ENCODE measurements at places on chromosomes 5 and 9.

GRCh38 chr9:78640728-78641127, 343.8 kb downstream of the PSAT1 start:
- no peak for DNase-seq

- no peak for DNase-seq
Measured at GRCh38 chr9:8208465-8208864, 408.9 kb upstream of the DMAC1 start.

DNA sequence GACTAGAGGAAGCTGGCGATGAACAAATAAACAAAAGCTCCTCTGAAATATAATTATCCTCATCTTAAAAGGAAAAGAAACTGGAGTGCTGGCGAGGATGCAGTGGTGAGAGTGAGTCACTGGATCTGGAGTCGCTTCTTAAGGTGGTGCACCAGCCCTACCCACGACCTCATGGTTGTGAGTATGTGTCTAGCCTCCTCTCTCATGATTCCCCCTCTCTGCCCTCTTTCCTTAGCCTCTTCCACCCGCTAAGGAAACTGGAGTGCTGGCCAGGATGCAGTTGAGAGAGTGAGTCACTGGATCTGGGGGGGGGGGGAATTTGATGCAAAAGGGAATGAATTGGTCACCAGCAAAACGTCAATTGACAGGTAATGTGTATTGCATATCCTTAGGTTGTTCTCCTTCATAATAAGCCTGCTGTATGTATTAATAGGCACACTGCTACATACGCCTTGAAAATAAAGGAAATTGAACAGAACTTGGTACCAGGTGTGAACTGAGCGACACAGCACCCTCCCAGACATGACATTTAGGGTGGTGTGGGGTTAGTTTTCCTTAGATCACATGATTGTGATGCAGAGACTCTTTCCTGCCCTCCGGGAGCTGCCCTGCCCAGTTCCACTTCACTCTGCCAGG, 36.3 kb upstream of the EBF1 start:
- no peak for DNase-seq

DNA sequence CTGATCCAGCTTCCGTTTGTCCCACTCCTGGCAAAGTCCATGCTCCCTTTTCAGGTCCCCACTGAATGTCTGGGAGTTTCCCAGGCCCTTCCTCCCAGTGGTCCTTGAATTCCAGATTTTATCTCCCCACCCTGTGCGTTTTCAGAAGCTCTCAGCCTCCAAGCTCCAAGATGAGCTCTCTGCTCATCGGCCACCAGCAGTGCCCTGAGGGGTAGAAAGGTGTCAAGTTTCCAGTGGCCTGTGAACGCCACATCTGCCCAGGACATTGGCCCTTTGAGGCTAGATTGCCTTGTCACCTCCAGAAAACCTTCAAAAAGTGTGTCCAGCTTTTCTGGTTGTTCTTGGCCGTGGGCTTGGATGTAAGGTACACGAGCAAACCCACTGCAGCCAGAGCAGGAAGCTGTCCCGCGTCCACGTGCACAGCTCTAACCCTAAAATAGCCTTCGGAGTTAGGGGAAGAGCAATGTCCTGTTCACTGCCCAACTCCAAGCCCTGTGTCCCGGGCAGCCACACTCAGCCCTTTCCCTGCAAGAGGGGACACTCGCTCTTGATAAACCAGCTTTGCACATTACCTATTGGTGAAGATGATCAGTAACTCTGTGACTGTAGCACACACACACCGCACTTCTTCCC, 10.9 kb upstream of the LRRC14B start:
- no peak for DNase-seq

DNA sequence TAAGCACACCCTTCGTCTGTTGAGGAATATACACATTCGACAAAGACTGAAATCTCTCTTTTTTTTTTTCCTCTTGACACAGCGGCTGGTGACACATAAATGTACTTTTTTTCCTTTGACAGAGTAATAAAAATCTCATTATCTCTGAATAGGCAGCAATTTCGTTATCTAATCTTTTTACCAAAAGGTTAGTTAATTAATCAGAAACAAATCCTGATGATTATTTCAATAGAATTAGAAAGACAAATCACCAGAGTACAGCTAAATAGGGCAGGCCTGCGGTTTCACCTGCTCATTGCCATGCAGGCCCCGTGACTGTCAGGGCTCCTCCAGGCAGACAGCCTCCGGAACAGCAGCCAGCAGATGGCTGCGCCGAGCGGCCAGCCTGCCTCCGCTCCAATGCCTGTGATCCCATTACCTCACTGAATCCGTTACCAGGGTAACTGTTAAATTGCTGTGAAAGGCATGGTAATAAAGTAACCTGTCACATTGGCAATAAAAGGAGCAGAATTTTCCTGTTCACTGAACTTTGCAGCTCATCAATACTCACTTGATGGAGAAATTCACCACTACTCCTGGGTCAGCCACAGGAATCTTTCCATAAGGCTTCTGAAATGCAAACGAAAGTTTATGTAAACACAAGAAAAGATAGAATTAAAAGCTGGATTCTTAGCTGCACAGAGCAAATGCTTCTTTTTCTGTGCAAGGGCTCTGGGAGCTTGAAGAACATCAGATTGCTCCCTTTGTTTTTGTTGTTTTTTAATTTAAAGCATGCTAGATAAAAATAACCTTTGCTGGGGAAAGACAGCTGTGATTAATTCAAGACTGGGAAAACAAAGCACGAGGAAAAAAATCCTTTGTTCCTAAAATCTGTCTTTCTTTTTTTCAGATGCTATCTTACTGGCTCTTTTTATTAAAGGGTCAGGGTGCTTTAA, 666.4 kb upstream of the ZNF608 start:
- peak; percentile 86 for DNase-seq

GRCh38 chr5:111676466-111676865, 80.5 kb downstream of the NREP start:
- no peak for DNase-seq

DNA sequence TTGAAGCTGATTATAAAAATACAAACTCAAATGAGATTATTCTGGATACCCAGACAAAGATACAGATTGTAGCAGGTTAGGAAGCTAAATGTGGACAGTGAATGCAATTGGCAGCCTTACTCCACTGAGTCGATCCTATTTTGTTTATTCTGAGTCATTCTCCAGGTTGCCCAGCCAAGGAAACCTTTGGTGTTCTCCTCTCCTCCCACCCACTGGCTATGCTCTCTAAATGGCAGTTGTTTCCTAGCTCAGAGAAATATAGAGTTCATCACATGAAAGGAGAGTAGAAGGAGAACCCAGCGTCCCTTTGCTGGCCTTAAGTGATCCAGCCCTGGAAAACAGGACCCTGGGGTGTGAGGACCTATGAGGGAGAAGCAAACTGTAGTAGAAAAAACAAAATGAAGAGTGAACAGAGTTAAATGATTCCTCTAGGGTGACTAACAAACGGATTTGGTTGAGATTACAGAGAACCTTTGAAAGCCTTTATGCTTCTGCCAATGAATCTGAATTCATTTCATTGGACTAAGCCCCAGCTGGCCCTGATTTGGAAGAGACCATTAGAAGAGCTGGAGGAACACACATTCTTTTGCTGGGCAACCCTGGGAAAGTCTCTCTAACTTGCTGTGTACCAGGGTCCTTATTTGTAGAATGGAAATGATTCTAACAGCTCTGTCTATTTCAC, 95.1 kb downstream of the BRINP1 start:
- DNase-seq, result peak; percentile 49

DNA sequence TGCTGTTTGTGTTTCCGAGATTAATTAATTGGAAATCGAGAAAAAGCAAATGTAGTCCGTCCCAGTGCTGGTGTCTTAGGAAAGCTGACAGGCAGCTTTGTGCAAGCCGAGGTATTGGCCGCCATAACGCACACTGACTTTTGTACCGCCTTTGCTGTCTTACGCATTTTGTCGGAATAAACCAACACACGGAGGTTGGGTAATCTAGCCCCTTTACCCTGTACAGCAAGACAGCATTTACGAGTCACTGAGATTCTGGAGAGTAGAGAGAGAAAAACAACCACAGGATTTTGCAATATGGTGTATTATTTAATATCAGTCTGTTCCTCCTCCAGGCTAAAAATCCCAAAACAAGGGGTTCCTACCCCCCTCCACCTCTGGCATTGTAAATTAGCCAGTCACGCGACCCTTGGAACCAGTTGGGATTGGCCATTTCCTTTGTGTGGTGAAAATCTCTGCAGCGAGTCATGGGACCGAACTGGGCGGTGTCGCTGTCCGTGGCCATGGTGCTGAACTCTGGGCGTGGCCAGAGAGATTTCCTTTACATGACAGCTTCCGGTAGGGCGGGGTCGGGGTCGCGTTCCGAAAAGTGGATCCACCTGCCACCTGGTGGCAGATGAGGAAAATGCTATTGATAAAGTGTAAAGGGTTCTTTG, 10.3 kb upstream of the PCDHB1 start:
- DNase-seq, result peak; percentile 97

DNA sequence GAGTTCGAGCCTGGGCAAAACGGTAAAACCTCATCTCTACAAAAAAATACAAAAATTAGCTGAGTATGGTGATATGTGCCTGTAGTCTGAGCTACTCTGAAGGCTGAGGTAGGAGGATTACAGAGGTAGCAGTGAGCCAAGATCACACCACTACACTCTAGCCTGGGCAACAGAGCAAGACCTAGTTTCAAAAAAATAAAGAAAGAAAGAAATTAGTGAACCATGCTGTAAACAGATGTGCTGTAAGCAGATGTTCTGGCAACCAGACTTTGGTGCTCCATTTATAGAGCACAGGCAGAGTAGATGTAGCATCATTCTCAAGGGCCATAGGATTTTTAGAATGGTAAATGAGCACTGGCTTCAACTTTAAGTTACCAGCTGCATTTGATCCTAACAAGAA, 115.4 kb downstream of the ST8SIA4 start:
- no peak for DNase-seq

GRCh38 chr9:5884191-5884590, 6.5 kb upstream of the MLANA start:
- no peak for DNase-seq

- DNase-seq, result no peak
Measured at GRCh38 chr5:134489227-134489944, 36.1 kb upstream of the JADE2 start.

- DNase-seq, result no peak
Measured at GRCh38 chr5:134106991-134107701, 7.3 kb upstream of the TCF7 start.

DNA sequence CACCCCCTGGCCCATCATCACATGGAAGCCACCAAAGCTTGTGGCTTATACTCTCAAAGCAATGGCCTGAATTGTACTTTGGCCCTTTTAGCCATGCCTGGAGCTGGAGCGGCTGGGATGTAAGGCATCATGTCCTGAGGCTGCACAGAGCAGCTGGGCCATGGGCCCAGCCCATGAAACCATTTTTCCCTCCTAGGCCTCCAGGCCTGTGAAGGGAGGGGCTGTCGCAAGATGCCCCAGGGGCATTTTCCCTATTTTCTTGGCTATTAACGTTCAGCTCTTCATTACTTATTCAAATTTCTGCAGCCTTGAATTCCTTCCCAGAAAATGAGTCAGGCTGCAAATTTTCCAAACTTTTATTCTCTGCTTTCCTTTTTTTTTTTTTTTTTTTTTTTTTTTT, 27.7 kb downstream of the FST start:
- DNase-seq, result no peak

Data from midbrain (tissue), 1 donor.